ENCODE measurements at places on chromosomes 2 and 18.

GRCh38 chr2:11891671-11892440 lies 145.4 kb downstream of the LPIN1 start:
- DNase-seq, result no peak

GRCh38 chr18:69674292-69674877 lies 273.3 kb downstream of the CD226 start:
- DNase-seq, result no peak

DNA sequence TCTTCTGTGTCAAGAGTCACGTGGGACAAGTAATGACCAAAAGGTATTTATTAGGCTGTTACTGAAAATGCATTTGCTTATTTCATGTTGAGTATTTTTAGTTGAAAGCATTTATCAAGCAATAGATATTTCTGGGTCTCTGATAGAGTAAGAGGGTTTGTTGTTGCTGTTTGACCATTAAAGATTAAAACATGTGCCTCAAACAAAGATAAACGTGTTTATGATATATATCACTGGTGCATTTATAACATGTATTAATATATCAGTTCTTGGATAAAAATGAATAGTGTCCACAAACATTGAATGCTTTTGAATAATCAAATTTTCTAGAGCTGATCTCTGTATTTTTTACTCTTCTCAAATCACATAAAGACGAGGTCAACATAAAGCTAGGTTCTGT lies 467.7 kb downstream of the THSD7B start:
- no peak for DNase-seq

DNA sequence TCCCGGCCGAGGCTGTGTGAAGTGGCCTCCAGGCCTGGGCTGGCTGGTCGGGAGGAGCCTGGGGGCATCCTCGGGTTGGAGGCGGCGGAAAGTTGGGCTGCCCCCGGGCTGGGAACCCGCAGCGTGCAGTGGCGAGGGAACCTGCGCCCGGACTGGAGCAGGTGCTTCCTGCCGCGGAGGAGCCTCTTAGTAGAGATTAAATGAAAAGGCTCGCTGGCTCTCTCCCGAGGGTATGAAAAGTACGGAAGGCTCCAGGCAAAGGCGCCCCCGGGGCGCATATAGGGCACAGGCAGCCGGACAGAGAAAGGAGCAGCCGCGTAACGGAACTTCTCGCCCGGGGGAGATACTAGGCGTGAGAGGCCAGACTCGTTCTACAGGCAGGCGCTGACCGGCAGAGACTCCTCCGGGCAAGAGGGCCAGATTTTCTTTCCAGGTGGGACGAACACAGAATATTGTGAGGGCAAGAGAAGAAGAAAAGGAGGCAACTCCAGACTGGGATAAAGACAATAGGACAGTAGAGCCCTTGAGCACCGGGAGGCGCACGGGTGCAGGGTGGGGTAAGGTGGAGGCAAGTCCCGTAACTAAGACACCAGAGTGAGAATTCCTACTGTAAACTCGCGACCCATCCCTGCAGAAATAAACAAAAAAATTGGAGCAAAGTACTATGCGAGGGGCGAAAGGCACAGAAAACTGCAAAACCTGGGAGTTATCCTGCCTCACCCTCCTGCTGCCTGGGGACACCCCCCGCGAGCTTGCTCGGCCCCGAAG lies 816 bp downstream of the CDH2 start:
- no peak for DNase-seq

DNA sequence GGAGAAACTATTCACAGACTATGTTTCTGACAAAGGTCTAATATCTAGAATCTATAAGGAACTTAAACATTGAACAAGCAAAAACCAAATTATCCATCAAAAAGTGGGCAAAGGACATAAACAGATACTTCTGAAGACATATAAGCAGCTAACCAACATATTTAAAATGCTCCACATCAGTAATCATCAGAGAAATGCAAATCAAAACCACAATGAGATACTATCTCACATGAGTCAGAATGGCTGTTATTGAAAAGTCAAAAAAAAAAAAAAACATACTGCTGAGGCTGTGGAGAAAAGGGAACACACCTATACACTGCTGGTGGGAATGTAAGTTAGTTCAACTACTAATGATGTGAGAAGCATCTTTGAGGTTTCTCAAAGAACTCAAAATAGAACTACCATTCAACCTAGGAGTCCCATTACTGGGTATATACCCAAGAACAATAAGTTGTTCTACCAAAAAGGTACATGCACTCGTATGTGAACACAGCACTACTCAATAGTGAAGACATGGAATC lies 220.4 kb upstream of the TFPI start:
- DNase-seq, result no peak

- no peak for DNase-seq
Observed at GRCh38 chr2:126887506-126887905, 11.2 kb upstream of the TEX51 start.

GRCh38 chr2:234161932-234162331 lies 111.4 kb downstream of the SPP2 start:
- DNase-seq, result no peak

DNA sequence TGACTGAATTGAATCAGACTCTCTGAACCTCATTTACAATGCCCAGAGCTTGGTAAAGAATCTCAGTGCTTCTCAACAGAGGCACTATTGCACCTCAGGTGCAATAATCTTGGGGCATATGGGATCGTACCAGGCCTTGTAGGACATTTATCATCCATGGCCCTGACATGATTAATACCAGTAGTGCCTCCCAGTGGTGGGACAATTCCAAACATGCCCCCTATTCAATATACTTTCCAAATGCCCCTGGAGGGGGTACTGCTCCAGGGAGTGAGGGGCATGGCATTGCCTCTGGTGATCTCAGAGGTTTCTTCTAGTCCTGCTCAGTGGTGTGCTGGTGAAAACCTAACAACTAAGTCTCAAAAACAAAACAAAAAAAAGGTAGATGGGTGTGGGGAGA lies 174.9 kb upstream of the SMAD2 start:
- DNase-seq, result no peak

DNA sequence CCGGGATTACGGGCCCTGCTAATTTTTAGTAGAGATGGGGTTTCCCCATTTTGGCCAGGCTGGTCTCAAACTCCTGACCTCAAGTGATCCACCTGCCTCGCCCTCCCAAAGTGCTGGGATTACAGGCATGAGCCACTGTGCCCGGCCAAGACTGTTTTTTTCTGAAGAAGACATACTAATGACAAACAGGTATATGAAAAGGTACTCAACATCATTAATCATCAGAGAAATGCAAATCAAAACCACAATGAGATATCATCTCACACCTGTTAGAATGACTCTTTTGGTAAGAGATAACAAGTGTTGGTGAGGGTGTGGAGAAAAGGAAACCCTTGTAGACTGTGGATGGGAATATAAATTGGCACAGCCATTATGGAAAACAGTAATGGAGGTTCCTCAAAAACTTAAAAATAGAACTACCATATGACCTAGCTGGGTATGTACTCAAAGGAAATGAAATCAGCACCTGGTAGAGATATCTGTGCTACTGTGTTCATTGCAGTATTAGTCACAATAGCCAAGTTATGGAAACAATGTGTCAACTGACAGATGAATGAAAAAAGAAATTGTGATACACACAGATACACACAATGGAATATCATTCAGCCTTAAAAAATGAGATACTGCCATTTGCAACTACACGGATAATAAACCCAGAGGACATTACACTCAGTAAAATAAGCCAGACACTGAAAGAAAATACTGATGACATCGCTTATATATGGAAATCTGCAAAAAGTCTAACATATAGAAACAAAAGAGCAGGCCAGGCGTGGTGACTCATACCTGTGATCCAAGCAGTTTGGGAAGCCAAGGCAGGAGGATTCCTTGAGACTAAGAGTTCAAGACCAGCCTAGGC lies 20.8 kb downstream of the SOS1 start:
- no peak for DNase-seq

GRCh38 chr2:212387146-212387545 lies 151.5 kb downstream of the ERBB4 start:
- no peak for DNase-seq

DNA sequence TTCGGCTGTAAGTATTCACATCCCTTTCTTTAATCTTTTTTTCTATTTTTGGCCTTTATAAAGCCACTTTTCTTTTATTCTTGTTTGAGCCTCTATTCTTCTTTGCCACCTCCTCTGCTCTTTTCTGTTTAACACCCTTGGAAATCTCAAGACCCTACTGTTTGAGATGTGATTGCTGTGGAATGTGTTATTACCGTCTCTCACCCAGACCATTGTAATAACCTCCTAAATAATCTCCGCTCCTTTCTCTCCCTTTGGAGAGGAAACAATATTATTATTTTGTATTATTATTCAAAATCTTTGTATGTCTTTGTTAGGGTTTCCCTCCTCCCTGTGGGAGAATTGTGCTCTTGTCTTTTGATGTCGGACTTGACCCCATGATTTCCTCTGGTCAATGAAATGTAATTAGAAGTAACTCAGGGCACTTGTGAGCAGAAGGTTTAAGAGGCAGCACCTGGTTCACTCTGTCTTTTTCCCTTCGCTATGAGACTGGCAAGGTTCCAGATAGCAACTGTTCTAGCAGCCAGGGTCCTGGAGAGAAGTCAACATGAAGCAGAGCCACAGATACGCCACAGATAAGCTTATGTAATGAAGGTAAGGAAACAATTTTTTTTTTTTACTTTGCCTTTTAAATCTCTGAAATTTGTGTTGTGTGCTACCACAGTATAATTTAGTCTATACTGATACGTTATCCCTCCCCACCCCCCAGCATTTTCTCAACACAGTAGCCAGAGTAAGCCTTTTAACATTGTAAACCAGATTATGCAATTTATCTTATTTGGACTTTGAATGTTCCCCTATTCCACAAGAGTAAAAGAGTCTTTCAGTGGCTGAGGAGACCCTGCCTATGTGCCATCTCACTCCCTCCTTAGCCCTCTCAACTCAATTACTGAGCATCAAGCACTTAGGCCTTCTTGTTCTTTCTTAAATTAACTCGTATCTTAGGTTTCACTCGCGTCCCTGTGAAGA lies 601.2 kb upstream of the ZNF804A start:
- DNase-seq, result no peak

- DNase-seq, result peak; percentile 66
Observed at GRCh38 chr2:42095923-42096408, 48.1 kb downstream of the PKDCC start.

DNA sequence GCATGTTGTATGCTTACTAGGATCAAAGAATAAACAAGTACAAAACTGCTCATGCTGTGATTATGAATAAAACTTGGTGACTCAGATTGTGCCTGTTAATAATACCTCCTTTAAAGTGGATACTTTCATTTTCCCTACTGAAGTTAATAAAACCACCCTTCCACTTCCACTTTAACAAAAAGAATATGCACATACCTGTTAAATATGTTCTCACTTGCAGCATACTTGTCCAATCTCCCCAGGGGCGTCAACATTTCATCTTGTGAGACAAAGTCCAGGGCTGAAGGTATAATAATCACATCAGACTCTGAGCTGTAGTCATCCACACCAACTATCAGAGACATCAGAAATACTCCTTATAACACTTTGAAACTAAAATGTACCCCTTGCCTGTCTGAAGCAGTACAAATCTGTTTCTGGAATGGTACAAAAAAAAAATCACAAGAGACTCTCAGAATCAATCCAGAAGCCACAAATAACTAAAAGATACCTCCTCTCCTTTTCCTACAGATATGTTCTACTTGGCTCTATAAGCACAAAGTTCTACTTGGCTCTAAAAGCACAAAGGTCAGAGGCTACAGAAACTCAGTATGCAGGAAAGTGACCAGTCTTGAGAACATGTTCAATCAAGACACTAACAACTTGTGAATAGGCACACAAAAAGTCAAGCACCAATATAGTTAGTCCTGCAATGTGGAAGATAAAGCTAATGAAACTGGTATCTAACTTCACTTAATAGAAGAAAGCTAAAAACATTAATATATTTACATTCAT lies 19.3 kb downstream of the PPP4R1 start:
- no peak for DNase-seq

Measured in stimulated activated CD4-positive, alpha-beta T cell treated with anti-CD3 and anti-CD28 coated beads, Interleukin-2, amount 100 ng/mL, for 48 hours (primary cell).